HFF-Myc (cell line): ENCODE measurements at places on chromosomes 1 and 21.
A peak's percentile ranks its signal among the peaks of the same experiment; 100 is the strongest.

- no peak for DNase-seq
Observed at GRCh38 chr1:93690921-93691789, 9.5 kb upstream of the BCAR3 start.

DNA sequence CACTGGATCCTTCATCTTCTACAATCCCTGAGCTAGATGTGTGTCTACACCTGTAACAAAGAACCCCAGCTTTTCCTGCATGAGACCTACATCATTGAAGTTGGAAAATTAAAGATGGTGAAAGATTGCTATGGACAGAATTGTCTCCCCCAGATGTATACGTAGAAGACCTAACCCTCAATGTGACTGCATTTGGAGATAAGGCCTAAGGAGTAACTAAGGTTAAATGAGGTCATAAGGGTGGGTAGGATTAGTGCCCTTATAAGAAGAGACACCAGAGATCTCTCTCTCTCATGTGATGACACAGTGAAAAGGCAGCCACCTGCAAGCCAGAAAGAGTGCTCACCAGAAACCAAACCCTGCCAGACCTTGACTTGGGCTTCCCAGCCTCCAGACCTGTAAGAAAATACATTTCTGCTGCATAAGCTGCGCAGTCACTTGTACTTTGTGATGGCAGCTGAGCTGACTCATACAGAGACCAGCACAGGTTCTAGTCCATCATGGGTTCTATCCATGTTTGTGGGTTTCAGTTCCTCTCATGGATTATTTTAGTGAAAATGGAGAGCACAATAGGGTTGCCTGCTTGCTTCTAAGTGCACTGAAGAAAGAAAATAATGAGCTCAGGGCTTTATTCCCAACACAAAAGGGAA, 180.8 kb downstream of the TPR start:
- no peak for DNase-seq

DNA sequence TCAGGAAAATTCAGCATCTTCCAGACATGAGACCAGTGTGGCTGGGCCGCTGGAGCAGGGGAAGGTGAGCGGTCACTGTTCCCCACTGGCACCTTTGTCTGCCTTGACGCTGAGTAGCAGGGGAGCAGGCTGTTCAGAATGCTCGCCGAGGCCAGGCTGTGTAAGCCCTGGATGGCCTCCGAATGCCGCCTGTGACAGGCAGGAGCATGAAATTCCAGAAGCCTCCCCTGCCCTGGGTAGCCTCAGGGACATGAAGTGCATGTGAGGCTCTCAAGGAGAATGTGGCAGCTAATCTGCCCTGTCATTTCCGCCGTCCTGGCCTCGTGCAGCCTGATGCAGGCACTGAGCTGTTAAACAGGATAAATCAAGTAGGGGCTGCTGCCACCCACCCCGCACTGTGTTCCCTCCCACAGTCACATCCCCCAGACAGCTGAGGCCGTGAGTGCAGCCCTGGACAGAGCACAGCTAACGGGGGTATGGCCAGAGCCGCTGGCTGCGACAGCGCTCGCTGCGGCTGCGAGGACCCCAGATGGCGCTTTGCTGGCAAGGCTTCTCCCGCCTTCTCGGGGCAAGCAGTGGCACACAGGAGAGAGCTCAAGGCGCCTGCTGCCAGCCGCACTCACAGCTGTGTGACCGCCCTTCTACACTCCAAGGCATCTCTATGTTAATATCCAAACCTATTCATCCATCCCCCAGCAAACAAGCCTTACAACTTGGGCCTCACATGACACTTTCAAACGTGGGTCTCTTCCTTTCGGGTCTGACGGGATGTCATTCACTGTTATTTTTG, 105.0 kb upstream of the COL6A1 start:
- DNase-seq: no peak

DNA sequence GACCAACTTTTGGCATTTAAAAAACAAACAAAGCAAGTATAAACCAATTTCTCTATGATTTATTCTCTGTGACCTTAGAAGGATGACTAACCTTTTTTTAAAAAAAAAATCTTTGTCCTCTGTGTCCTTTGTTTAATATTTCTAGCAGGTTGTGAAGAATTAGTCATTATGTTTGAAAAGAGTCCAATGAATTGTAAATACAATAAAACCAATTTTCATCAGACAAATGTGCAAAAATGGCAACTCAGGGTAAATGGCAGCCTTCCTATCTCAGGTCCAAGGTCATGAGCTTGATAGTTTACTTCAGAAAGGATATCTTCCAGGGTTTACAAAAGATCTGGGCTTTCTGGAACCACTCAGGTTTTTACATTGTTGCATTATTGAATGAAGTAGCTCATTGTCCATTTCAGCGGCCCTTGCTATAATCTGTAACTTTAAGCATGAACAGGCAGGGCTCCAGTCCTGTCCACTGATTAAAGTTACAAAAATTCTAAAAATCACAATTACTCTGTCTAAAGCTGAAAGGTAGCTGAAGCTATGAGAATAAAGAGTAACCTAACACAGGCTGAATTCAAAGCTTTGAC, 11.7 kb upstream of the MAP3K21 start:
- DNase-seq: no peak

- DNase-seq: no peak
Observed at GRCh38 chr21:27240839-27241238, 274.0 kb upstream of the ADAMTS5 start.

DNA sequence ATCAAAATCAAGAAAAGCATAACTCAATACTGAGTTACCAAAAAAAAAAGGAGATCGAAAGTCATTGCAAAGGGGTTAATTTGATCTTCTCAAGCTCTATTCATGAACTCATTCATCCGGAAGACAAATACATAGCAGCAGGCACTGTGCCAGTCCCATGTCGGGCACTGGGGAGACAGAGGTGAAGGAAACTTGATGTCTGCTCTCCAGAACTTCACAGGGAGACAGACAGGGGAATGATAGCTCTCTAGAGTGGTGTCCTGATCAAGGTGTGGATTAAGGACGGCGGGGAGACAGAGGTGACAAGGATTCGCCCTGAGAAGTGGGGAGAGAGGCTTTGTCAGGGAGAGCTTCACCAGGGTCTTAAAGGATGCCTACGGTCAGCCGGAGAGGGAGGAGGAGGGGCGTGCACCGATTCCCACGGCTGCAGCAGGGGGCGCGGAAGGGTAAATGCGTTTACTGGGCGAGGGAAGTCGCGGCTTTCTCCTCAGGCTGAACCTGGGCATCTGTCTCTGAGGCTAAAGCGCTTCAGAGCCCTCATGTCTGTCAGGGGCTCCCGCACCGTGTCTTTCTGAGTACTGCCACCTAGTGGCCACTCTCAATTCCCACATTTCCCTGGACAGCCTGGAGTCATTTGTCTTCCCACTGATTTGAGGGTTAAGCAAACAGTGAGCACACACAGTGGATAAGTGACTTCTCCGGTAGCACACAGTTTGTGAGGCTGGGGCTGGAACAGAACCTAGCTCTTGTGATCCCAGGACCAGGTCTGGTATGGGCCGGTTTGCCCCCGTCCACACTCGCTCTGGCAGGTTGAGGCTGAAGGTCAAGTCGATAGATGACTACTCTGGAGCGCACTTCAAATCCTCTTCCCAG, 152.8 kb downstream of the TENT5C start:
- DNase-seq: peak; percentile 75

DNA sequence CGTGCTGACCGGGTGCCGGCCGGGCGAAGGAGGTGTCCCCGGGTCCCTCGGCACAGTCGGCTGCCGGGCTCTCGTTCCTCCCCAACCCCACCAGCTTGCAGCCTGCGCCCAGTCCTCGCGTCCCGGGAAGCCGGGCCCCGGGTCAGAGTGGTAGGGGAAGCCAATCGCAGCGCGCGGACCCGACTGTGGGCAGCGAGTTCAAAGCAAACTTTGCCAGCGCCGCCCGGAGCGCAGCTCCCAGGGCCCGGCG, 328 bp downstream of the MYCL start:
- no peak for DNase-seq

DNA sequence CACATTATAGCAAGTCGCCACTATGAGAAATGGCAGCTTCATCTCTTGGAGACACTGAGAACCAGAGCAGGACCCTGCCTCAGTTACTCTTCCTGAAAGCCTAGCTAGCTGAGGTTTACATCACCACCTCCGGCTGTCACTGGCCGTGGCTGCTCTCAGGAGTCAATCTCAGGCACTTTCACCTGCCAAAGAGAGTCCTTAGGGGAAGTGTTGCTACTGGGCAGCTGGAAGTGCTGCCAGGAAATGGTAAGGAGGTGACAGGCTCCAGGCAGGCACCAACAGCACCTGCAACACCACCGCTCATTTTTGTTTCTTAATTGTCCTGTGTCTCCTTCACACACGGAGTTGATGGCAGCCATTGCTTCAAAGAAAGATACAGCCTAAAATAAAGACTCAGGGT, 92.5 kb downstream of the DSCAM start:
- no peak for DNase-seq

GRCh38 chr1:228233136-228233535, 25.3 kb downstream of the OBSCN start:
- DNase-seq: no peak

DNA sequence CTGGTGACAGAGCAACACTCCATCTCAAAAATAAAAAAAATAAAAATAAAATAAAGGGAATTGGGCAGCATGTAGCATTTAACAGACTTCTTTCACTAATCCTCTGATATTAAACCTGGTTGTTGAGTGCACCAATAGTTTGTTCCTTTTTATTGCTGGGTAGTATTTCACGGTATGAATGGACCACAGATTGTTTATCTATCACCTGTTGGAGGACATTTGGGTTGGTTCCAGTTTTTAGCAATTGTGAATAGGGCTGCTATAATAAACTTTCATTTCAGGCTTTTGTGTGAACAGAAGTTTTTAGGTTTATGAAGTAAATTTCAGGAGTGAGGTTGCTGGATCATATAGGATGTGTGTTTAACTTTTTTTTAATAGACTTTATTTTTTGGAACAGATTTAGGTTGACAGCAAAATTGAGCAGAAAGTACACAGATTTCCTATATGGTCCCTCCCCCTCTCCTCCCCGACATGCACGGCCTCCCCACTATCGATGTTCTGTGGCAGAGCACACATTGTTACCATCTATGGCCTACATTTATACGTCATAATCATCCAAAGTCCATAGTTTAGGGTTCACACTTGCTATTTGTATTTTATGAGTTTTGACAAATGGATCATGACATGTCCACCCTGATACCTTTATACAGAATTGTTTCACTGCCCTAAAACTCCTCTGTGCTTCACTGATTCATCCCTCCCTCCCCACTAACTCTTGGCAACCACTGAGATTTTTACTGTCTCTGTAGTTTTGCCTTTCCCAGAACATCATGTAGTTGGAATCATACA, 66.1 kb upstream of the TMPRSS2 start:
- no peak for DNase-seq

- DNase-seq: peak; percentile 73
Observed at GRCh38 chr21:46295177-46295770, 9.1 kb downstream of the YBEY start.

GRCh38 chr1:89085781-89086180, 20.8 kb upstream of the GBP1 start:
- DNase-seq: no peak

DNA sequence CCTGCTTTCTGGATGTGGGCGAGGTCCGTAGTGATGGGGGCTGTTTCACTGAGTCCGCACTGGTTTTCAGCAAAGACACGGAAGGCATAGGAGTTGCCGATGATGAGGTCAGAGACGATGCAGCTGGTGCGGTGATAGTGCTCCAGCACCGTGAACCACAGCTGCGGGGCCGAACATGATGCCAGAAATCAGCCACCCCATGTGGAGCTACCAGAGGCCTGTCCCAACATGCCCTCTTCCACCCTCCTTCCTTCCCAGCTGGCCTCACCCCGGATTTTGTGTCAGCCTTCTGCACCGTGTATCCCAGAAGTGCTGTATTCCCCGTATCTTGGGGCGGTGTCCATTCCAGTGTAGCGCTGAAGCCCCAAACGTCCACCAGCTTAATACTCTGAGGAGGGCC, 10.0 kb downstream of the MYBPHL start:
- DNase-seq: no peak

GRCh38 chr21:20451046-20451445, 547.2 kb upstream of the NCAM2 start:
- DNase-seq: peak; percentile 75

- no peak for DNase-seq
Observed at GRCh38 chr1:200974711-200975110, 48.8 kb downstream of the KIF21B start.

GRCh38 chr1:236978740-236979139, 25.5 kb downstream of the MT1HL1 start:
- DNase-seq: no peak

- DNase-seq: no peak
Observed at GRCh38 chr1:230972855-230973271, 5.8 kb downstream of the TTC13 start.

- no peak for DNase-seq
Observed at GRCh38 chr1:192730198-192730597, 78.6 kb upstream of the RGS2 start.

DNA sequence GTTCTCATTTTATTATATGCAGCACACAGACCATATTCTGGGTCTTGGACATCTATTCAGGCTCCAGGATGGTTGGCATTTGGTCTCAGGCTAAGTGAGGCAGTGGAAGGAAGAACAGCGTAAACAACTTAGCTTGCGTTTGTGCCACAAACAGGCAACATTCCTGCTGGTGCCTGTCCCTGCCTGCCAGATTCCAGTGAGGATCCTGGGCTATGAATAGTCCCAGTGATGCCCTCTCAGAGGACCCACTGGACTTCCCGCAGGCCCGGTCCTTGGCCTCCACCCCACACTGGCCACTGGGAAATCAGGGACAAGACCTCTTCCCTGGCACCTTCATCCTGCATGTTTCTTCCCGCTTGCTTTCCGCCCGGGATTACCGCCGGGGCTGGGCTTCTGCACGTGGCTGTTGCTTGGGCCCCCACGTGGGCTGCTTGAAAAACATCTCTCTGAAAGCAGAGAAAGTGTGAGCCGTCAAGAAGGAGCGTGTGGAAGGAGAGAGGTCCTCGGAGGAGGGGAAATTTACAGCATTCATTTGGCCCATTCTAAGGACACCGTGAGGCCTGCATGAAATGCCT, 145.1 kb upstream of the WNT4 start:
- DNase-seq: no peak

GRCh38 chr21:14479241-14479786, 66.8 kb downstream of the SAMSN1 start:
- DNase-seq: no peak

DNA sequence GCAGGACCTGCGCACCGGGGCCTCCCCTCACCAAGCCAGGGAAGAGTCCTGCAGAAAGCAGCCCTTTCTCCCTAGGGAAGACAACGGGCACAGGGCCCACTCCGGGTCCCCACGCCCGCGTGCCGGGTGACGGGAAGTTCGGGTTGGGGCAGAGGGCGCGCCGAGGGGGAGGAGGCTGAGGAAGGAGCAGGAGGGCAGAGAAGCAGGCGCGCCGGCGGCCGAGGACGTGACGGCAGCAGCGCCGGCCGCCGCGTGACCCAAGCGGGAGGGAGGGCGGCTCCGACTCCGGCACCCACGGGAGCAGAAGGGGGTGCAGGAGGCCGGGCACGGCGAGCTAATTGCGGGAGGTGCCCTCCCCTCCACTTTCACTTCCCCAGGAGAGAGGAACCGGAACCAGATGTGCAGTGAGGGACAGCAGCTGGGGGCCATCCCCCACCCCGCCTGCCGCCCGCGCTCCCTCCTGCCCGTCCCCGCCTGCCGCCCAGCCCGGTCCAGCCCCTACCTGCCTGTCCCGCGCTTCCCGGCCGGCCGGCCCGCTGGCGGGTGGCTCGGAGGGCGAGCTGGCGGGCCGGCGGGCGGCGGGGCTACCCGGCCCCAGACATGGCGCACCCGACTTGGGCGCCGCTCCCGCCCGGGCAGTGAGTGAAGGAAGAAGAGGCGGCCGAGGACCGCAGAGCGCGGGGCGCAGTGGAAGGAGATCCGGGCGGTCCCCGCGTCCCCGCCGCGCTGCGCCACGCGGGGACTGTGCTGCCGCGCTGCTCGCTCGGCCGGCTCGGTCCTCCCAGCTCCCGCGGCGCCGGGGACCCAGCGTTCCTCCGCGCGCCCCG, 510 bp downstream of the DENND4B start:
- DNase-seq: no peak
